Activated CD4-positive, alpha-beta T cell treated with anti-CD3 and anti-CD28 coated beads, Interleukin-2, amount 50 U/mL, for 24 hours (primary cell): ENCODE measurements at places on chromosomes 3 and 15.

DNA sequence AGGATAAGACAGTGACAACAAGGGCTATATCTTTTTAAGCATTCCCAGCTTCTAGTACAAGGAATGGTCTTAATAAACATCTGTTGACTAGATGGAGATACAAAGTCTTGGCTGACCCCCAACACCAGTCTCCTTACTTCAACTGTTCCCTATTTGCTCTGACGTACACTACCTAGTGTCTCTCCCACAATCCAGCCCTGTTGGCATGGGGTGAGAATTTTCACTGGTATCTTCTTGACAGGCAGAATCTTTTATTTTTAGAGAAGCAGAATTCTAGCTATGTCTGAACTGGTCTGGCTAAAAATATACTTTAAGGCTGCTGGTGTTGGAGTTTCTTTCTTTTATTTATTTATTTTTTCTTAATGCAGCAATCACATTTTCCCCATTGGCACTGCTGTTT lies 82.0 kb downstream of the ETFA start:
- DNase-seq, result no peak

DNA sequence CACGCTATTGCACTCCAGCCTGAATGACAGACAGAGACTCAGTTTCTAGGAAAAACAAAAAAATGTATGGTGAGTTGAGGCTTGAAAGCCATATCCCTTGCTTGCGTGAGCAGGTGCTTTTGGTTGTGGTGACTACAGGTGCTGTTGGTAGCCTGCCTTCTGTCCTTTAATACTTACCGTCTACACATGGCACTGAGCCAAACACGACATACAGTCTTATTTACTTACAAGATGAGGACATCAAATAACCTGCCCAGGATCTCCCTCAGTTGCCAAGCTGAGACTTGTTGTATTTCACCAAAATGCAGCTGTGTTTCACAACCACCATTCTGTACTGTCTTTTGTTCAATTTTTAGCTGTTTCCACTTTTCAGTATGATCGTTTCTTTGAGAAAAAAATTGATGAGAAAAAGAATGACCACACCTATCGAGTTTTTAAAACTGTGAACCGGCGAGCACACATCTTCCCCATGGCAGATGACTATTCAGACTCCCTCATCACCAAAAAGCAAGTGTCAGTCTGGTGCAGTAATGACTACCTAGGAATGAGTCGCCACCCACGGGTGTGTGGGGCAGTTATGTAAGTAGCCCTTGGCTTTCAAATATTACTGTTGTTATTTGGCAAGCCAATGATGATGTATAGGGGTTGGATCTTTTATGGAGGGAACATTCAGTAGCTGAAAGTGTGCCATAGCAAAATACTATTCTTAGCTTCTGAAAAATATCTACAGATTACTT lies 6.5 kb downstream of the ALAS1 start:
- no peak for DNase-seq

GRCh38 chr15:80766275-80766674 lies 12.9 kb upstream of the CEMIP start:
- DNase-seq, result no peak

DNA sequence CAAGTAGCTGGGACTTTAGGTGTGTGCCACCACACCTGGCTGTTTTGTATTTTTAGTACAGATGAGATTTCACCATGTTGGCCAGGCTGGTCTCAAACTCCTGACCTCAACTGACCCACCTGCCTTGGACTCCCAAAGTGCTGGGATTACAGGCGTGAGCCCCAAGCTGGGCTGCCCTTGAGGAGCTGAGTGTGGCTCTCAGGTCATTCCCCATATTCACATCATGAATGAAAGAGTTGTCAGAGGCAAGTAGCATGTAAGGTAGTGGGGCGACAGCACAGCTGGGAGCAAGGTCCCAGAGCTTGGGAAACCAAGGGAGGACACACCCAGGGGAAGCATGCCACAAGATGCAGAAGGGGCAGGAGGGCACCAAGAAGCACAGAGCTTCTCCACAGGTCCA lies 4.9 kb downstream of the CCDC71 start:
- DNase-seq, result no peak

GRCh38 chr3:66483409-66483906 lies 17.4 kb downstream of the LRIG1 start:
- DNase-seq, result no peak

- DNase-seq, result no peak
These were observed 197.9 kb downstream of the XXYLT1 start for GRCh38 chr3:195072916-195073564.

- no peak for DNase-seq
These were observed 547 bp downstream of the NUP210 start for GRCh38 chr3:13419505-13420044.

DNA sequence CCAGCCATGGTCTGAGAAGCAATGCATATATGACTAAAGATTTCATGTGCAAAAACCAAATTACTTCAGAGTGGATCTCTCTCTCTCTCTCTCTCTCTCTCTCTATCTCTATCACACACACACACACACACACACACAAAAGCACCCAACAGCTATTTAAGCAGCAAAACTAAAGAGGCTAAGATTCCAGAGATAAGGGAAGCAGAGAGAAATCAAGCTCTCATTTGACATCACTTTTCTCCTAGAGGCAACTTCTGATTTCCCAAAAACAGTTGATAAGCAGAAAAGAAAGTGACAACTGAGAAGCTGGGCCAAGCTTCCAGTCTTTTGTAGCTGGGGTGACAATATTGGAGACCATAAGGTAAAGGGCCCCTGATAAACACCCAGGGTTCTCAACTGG lies 526.0 kb upstream of the NR2F2 start:
- DNase-seq, result no peak

DNA sequence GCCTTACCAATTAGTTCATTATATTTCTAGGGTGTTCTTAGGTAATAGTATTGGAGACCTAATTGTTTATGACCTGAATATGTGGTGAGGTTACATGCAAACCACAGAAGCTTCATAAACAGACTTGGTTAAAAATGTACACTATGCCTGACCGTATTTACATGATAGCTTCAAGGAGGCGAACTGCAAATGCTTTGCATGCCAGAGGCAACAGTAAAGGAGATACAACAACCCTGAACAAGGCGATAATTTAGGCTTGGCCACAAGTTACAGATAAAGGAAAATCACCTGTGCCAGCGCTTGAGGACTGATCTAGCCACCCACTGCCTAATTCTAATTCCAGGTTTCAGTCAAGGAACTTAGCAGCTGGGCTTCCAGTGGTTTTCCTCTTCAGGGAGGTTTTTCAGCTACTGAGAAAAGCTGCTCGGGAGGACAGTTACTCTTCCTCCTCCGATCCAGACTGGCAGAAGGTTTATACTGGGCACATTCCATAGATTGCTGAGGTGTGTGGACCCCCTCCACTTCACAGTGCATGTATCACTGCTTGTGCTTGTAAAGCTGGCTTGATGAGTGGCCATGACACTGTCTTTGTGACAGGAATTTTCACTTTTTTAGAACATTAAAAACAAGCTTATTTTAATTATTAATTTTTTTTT lies 95.6 kb downstream of the DHX36 start:
- no peak for DNase-seq

DNA sequence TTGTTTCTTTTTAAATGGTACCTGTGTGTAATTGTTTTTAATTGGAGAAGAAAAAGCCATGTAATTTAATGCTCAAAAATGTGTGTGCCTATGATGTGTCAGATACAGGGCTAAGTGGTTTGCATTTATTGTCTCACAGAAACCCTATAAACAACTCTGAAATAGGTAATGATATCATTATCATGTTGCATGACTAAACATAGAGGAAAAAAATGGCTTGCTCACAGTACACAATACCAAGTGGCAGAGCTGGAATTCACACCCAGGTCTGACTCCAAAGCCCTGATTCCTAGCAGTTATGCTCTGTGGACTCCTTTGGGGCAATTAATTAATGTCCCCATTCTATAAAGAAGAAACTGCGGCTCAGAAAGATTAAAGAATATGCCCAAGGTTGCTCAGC lies 237.4 kb upstream of the TRIM42 start:
- DNase-seq, result no peak

GRCh38 chr15:90765531-90765930 lies 48.4 kb downstream of the BLM start:
- DNase-seq, result no peak

DNA sequence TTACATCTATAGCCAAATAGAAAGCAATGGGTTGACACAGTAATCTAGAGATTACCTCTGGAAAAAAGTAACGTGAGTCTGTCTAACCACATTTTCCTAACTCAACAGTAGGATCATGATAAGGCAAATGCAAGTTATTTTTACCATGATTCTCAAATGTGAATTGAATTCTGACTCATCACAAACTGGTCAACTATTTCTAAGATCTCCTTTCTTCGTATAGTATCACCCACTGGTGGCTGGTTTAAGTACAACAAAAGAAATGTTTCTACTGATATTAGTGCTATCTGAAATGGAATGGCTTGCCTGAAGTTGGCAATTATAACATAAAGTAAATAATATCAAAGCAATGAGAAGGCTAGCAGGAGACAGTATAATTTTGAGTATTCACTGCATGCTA lies 102.2 kb downstream of the ABI3BP start:
- DNase-seq, result no peak

GRCh38 chr15:70252951-70253320 lies 155.2 kb upstream of the TLE3 start:
- DNase-seq, result no peak

GRCh38 chr15:80890341-80891005 lies 99.1 kb downstream of the MESD start:
- DNase-seq, result no peak

DNA sequence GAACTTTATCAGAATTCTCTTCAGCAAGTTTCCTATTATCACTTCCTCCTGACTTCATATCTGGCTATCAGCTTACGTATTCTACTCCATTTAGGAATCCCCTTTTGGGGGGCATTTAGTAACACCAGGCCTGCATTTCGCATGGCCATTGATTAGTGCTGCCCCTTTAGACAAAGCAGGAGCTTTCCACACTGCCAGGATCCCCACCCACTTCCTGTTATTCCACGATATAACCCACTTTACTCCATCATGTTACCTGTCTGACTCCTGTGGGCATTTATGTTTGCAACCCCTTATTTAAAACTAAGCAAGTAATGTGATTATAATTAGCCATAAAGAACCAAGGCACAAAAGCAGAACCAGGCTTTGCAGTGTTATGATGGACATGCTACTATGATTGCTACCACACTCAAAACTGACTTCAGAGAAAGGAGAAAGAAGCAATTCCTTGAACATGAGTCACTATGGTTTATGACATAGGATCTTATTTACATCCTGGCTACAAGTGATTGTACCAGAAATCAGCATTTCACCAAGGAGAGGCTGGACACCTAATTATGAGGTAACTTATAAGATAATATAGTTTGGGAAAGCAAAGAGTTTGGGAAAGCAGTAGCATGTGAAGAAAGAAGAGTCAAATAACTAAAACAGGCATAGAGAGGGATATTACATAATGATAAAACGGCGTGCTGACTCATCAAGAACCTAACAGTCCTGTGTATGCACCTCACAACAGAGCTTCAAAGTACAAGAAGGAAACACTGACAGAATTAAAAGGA lies 96.3 kb downstream of the IGSF11 start:
- DNase-seq, result no peak

DNA sequence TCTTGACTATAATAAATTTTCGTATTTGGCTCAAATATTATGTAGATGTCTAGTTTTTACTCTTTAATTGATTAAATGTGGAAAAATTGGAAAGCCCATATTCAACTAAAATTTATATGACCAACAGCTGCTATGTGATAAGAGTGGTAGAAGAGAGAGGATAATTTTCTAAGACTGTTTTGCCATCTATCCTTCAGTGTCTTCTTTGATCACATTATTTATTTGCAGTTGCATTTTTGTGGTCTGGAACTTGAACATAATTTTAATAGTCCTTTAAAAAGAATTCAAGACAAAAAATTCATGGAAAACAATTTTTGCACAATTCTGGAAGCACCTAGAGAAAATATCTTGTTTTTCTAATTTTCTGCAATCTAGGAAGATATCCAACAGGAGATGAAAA lies 213.3 kb upstream of the THBS1 start:
- DNase-seq, result no peak

DNA sequence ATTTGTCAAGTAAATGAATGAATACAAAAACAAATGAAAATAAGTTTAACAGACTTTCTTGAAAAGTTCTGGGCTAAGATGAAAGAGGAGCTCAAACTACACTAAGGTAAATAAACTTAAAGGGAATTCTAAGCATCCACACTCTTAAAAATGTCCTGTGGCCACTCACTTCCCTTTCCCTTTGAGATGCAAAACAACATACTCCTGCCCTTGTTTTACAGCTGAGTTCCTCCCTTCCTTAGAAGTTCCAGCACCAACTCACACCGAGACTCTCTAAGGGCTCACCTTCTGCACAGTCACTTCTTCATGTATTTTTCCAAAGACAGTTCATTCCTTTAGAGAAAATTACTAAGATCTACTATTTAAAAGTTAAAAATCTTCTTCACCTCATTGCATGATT lies 123.3 kb upstream of the CMC1 start:
- DNase-seq, result no peak

DNA sequence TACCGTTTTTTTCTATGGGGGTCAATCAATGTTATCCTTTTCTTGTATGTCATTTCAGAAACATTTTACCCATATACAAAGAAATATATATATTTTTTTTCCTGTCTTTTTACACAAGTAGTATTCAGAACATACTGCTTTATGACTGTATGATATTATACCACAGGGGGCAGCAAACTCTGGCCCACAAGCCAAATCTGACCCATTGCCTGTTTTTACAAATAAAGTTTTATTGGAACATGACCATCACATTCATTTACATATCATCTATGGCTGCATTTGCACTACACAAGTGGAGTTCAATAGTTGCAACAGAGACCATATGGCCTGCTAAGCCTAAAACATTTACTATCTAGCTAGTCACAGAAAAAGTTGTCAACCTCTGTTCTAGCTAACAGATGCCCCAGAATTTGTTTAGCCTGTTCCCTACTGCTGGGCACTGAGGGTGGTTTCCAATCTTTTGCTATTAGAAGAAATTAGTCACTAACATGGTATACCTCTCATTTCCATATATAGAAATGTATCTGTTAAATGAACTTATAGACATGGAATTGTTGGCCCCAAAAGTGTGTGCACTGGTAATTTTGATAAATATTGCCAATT lies 57.7 kb downstream of the BFSP2 start:
- no peak for DNase-seq
